Mucosa of gallbladder (tissue), 1 donor: ENCODE measurements at places on chromosomes 7 and 10. TPM values are rescaled to one million over a fixed set of nuclear protein-coding genes. Genes with fewer than 3 reads are reported as not detected.

CCL24 gene
- 0.92 TPM for total RNA-seq

CUZD1 gene
- 2.7 TPM for total RNA-seq

MPP7 gene
- total RNA-seq = 47.5 TPM

OR6B1 gene
- total RNA-seq = not detected

IFIT1B gene
- not detected for total RNA-seq

NRP1 gene
- total RNA-seq = 76.2 TPM
